ENCODE measurements at places on chromosomes 16 and 17.

DNA sequence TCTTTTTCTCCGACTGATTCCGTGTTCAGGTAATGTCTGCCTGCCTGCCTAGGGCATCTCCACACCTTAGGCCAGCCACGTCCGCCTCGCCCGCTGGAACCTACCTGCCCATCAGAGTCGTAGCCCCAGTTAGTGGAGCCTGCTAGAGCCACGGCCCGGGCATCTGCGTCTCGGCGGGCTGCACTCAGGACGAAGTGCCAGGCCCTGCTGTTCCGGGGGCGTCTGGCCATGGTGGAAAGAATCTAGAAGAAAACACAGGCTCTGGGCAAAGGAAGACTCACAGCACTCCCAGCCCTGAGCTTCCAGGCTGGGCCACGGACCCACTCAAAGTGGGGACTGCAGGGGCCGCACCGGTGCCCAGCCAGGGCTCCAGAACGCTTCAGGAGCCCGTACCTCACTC is 1.1 kb downstream of the SPSB3 start:
- DNase-seq = no peak

- DNase-seq = no peak
Measured at GRCh38 chr16:4087990-4088577, 28.2 kb downstream of the ADCY9 start.

GRCh38 chr17:75049706-75050105 is 2.7 kb downstream of the KCTD2 start:
- no peak for DNase-seq

- DNase-seq = no peak
Measured at GRCh38 chr17:58334661-58335060, 6.1 kb upstream of the TSPOAP1 start.

GRCh38 chr17:19517699-19518098 is 16.0 kb upstream of the SLC47A1 start:
- DNase-seq = no peak

- no peak for DNase-seq
Measured at GRCh38 chr16:733382-734207, 6.7 kb downstream of the HAGHL start.

DNA sequence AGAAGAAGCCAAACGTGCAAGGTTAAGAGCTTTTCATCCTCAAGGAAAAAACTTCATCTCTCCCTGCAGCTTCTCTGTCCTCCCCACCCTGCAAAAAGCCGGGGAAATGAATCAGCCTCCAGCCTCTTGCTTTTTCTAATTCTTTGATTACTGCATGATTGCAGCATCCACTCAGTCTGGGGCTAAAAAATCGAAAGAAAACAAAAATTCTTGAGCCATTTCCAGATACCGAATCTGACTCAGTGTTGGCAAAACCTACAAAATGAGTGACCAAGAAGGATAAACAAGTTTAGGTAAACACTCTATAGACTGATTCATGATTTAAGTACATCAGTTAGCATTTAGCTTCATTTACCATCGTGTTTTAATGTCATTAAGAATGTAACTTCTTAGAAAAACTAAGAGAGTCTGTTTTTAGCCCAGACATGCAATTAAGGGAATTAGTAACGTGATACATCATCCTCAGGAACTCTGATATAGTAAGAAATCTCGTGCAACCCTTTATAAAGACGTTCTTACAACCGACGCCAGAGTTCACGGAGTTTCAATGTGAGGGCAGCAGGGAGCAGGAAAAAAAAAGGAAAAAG is 287.3 kb upstream of the FOXF1 start:
- peak; percentile 57 for DNase-seq

DNA sequence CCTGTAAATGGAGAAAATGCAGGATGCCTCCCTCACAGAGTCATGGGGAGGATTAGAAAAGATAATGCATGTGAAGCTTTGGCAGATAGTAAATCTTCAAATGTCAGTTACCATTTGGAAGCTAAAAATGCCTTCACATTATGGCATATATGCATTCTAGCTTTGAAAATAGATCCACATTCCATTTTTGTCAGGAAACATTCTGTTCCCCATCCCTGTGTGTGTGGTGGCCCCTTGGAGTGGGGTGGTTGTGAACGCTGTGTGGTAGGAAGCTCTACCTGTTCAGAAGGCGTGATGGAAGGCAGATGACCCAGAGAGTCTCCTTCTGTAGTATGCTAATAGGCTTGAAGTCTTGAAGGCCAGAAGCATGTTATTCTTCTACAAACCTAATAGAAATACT is 242.0 kb downstream of the HAPSTR1 start:
- DNase-seq = no peak

- peak; percentile 93 for DNase-seq
Measured at GRCh38 chr16:15966836-15967546, 17.6 kb downstream of the ABCC1 start.

DNA sequence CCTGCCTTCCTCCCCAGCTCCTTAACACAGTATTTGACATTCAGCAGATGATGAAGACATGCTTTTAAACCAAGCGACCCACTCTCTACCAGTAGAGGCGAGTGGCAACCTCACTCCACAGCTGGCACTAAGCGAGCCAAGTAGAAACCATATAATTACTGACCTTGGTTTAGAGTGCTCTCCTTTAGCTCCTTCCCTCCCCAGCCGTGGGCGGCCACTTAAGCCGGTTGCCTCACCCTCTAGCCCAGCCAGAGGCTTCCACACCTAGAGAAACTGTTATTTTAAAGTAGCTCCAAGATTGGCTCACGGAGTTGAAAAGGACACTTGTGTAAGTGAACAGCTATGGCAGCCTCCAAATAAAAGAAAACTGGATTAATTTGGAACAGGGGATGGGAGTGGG is 109.1 kb upstream of the CRHR1 start:
- no peak for DNase-seq

All from A172 (cell line).